ENCODE measurements at places on chromosomes 13 and 19. TPM values are rescaled to one million over a fixed set of nuclear protein-coding genes. Genes with fewer than 3 reads are reported as not detected.

GRCh38 chr13:54706336-54706735 is 1677.7 kb downstream of the OLFM4 start:
- H3K4me3 ChIP-seq = no peak overlapping the region
- H3K27ac ChIP-seq = no peak overlapping the region
- DNase-seq = no peak
- H3K27me3 ChIP-seq = no peaks in the 10 kb centered on the region
- H3K4me1 ChIP-seq = no peaks in the 10 kb centered on the region

DNA sequence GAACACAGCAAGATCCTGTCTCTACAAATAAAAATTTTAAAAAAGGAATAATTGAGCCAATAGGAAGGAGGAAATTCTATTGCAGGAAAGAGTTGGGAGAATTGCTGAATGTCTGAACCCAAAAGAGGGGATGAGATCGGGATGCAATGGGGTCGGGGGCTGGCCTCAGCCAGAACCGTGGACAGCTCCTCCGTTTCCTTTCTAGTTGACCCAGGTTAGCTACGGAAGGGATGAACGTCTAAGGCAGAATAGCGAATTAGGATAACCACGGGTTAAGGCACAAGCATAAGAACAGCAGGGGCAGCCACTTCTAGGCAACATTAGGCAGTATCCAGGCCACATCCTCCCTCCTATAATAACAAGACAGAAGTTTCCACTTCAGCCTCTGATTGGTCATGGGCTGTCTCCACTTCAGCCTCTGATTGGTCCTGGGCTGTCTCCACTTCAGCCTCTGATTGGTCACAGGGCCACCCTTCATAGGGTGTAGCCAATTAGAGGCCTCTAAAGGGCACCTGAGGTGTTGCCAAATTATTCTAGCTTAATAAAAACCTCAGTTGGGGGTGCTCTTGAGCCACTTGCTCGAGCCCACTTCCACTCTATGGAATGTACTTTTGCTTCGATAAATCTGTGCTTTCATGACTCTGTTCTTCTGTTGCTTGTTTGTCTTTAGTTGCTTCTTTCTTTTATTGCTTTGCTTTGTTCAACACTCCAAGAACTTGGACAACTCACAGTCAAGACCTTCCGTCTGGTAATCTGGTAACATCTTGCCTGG is 24.9 kb upstream of the TPM4 start:
- DNase-seq = peak; percentile 50
- no peak overlapping the region for H3K27ac ChIP-seq
- H3K36me3 ChIP-seq = no peaks in the 10 kb centered on the region
- H3K4me3 ChIP-seq = no peak overlapping the region

GRCh38 chr13:113845055-113845454 is 18.8 kb downstream of the GAS6 start:
- no peaks in the 10 kb centered on the region for H3K27me3 ChIP-seq
- no peaks in the 10 kb centered on the region for H3K4me1 ChIP-seq
- peaks cover 18% of the 10 kb centered on the region for H3K36me3 ChIP-seq
- no peak overlapping the region for H3K4me3 ChIP-seq

DNA sequence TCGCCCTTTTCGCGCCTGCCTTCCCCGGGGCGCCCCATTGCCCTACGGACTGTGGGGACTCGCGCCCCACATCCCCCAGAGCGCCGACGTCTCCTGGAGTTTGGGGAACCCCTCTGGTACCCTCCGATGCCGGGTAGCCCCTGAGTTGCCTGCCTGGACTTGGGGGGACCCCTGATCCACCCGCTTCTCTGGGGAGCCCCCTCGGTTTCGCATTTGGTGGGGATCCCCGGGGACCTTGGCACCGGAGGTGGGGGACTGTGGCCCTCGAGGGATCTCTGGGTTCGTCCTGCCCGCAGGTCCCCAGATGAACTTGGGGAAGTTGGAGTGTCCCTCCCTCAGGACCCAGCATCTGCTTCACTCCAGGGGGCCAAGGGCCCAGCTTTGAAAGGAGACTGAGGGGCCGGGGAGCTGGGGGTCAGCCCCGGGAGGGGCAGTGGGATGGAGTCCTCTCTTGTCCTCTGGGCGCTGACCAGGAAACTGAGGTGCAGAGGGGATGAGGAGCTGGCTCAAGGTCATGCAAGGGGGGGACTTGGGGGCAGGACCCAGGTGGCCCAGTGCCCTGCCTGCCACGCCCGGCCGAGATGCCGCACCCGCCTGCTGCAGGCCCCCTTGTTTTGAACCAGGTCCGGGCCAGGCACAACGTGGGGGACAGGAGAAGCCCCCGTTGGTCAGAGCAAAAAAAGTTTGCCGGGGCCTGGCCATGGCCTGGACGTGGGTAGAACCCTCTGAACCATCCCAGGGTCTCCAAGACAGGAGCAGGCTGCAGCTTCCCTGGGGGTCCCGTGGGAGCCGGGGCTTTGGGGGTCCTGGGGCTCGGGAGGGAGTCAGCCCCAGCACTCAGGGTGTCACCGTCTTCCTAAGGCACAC is 1.0 kb downstream of the EFNA2 start:
- H3K27me3 ChIP-seq = no peaks in the 10 kb centered on the region
- no peak overlapping the region for H3K27ac ChIP-seq
- no peaks in the 10 kb centered on the region for H3K36me3 ChIP-seq
- H3K4me1 ChIP-seq = no peaks in the 10 kb centered on the region

DNA sequence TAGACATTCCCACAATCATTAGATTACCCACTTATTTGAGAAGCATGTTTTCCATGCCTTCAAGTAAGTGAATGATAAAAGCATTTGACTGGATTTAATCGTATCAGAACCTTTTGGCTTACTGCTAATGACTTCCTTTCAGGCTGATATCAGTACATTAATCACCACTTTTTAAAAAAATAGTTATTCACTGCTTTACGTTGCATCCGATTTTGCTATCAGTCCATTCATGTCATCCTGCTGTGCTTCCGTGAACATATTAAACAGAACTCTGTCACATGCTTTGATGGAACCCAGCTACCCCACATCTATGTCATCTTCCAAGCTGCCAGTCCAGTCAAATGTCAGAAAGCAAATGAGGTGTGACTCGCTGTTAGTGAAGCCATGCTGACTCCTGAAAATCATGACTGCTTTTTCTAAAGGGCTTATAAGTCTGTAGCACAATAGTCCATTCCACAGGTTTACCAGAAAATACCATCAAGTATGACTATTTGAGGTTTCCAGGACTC is 440.9 kb downstream of the IRS2 start:
- no peak overlapping the region for H3K4me3 ChIP-seq
- DNase-seq = no peak
- H3K27me3 ChIP-seq = no peaks in the 10 kb centered on the region
- no peak overlapping the region for H3K27ac ChIP-seq
- no peaks in the 10 kb centered on the region for H3K36me3 ChIP-seq
- H3K4me1 ChIP-seq = no peaks in the 10 kb centered on the region

GRCh38 chr19:52231154-52231910 is 38.1 kb upstream of the ZNF766 start:
- no peaks in the 10 kb centered on the region for H3K4me1 ChIP-seq
- H3K27ac ChIP-seq = no peak overlapping the region
- no peak for DNase-seq

DNA sequence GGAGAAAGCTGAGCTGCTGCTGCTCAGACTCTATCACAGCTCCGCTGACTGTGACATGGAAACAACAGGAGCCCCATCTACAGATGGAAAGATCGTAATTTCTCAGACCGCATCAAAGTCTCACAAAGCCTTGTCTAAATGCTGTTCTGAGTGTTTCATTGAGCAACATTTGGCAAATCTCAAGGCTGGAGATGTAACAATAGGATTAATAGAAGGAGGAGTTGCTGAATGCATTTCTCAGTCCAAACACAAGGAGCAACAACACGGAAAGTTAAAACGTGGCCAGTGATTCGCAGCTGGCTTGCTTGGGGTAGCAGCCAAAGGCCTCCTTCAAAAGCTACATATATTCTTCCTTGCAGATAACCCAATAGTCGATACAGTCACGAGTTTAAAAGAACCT is 55.7 kb downstream of the MRPL57 start:
- H3K4me1 ChIP-seq = no peaks in the 10 kb centered on the region
- H3K27me3 ChIP-seq = no peaks in the 10 kb centered on the region
- no peak overlapping the region for H3K27ac ChIP-seq
- no peaks in the 10 kb centered on the region for H3K36me3 ChIP-seq

The MEIOSIN gene
- total RNA-seq = 0.07 TPM

The ZNF682 gene
- 23.0 TPM for total RNA-seq

The NLRP5 gene
- not detected for total RNA-seq

Measured in H9 (cell line).